ENCODE measurements at places on chromosomes 6 and 20.

GRCh38 chr20:6006603-6006949, 47.3 kb downstream of the LRRN4 start:
- peaks cover 32% of the 10 kb centered on the region for H3K4me1 ChIP-seq
- peaks cover 20% of the 10 kb centered on the region for H3K36me3 ChIP-seq
- H3K27me3 ChIP-seq: no peaks in the 10 kb centered on the region

DNA sequence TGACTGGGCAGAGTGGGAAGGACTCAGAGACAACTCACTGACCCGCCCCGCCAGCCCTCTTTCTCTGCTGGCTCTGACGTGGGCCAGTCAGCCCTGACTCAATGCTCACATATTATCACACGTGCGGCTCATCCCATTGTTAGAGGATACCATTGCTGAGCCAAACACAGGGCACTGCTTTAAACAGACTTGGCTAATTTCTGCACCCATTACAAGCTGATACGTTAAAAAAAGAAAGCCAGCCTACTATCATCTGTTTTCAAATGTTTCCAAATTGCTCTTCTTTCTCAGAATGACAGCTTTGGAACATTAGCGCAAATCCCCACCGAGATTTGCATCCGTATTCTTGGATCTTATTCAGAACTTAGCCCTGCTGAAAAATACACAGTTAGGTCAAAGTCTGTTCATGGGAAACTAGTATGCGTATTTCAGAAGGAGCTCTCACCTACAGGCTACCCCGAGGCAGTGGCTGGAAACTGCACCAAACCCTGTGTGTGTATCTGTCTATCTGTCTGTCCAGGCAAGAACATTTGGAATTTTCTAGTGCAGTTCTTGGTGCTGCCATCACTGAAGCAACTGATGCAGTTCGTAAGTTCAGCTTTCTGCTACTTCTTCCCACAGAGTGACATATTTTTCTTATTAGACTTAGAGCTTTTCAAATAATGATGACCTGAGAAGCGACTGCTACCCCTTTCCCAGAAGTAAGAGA, 32.8 kb downstream of the RAMACL start:
- H3K27ac ChIP-seq: peak overlapping the region; percentile 54
- no peaks in the 10 kb centered on the region for H3K36me3 ChIP-seq
- no peaks in the 10 kb centered on the region for H3K27me3 ChIP-seq

- no peaks in the 10 kb centered on the region for H3K4me1 ChIP-seq
- H3K36me3 ChIP-seq: no peaks in the 10 kb centered on the region
- DNase-seq: no peak
- peaks cover 22% of the 10 kb centered on the region for H3K27me3 ChIP-seq
- no peak overlapping the region for H3K27ac ChIP-seq
These were observed 1.9 kb downstream of the PTK7 start for GRCh38 chr6:43077981-43078511.

DNA sequence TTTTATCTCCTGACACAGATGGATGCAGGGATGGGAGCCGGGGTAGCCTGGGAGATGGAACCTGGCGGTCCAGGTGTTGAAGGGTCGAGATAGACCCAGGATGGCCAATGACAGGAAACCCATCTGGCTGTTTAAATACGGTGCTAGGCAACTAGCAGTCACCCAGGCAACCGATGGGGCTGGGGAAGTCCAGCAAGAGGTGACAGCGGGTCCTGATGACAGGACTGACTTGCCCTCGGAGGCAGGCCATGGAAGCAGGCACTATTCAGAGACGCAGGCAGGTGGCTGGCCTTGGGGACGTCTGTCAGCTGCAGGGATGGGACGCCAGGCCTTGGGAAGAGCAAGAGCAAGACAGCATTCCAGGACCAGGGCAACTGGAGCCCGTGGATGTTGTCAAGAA, 135.4 kb upstream of the RALGAPA2 start:
- H3K4me1 ChIP-seq: no peaks in the 10 kb centered on the region
- H3K27ac ChIP-seq: no peak overlapping the region
- H3K27me3 ChIP-seq: no peaks in the 10 kb centered on the region
- DNase-seq: no peak

DNA sequence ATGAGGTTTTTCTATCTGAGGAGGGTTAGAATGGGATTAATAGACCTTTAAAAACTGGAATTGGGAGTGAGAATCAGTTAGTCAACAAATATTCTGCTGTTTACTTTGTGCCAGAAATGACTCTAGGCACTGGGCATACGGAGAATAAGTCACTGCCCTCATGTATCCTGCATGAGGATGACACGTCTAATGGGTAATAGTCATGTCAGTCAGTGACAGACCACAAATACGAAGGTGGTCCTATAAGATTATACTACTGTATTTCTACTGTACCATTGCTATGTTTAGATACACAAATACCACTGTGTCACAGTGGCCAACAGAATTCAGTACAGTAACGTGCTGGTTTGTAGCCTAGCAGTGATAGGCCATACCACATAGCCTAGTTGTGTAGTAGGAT, 30.7 kb downstream of the ZFAND3 start:
- no peaks in the 10 kb centered on the region for H3K36me3 ChIP-seq
- no peak for DNase-seq
- no peak overlapping the region for H3K27ac ChIP-seq
- H3K27me3 ChIP-seq: no peaks in the 10 kb centered on the region

DNA sequence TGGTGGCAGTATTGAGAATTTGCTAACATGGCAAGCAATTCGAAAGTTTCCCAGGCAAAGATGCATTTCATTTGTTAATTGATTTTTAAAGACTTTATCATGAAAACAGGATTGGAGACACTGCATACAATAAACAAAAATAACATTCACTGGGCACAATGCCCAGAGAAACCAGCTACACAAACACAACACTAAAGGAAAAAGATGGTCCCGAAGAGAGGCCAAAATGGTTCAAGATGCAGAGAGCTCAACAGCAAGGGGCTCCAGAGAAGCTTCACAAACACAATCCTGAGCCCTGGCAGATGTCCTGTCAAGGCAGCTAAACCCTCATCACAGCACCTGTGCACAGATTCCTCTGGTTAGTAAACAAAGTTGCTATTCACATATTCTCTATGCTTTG, 79.3 kb downstream of the INSM1 start:
- H3K4me1 ChIP-seq: peaks cover 13% of the 10 kb centered on the region
- H3K36me3 ChIP-seq: no peaks in the 10 kb centered on the region
- H3K27ac ChIP-seq: no peak overlapping the region
- no peak overlapping the region for H3K4me3 ChIP-seq

DNA sequence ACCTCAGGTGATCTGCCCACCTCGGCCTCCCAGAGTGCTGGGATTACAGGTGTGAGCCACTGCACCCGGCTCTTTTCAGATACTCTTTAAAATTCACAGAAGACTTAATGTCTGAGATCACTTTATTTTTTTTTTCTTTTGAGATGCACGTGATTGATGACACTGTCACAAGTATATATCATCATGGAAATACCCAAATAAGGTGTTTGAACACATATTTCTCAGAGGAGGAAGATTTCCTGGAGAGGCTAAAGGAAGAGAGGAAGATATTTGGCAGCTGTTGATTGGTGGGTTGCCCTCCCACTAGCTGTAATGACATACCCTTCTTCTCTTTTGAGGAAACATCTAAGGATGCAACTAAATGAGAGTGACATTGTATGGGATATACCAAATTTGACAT, 225.9 kb upstream of the CITED2 start:
- H3K36me3 ChIP-seq: no peaks in the 10 kb centered on the region
- H3K27ac ChIP-seq: no peak overlapping the region
- H3K4me3 ChIP-seq: no peak overlapping the region

DNA sequence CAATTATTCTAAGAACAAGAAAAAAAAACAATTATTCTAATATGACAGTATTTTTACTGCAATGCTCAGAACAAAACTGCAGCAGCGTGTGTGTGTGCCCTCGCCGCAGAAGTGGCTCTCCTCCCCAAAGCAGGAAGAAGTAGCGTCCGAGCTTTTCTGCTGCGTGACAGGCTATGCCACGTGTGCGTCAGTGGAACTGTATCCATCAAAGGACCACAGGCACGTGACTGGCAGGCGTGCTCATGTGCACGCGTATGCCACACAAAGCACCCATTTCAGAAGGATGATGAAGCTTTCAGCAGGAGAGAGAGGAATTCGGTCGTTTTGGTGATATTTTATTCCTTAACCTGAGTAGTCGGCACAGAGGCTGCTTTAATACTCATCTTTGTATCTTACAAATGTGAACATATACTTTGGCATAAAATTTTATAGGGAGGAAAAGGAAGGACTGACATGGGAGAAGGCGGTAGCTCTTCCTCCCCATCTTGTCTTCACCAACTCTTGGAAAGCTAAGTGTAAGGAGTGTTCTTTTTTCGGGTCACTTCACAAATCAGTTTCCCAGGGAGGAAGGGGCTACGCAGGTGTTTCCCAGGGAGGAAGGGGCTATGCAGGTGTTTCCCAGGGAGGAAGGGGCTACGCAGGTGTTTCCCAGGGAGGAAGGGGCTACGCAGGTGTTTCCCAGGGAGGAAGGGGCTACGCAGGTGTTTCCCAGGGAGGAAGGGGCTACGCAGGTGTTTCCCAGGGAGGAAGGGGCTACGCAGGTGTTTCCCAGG, 3.4 kb downstream of the TCFL5 start:
- no peaks in the 10 kb centered on the region for H3K27me3 ChIP-seq
- no peak for DNase-seq
- peaks cover 21% of the 10 kb centered on the region for H3K4me1 ChIP-seq
- H3K27ac ChIP-seq: no peak overlapping the region

DNA sequence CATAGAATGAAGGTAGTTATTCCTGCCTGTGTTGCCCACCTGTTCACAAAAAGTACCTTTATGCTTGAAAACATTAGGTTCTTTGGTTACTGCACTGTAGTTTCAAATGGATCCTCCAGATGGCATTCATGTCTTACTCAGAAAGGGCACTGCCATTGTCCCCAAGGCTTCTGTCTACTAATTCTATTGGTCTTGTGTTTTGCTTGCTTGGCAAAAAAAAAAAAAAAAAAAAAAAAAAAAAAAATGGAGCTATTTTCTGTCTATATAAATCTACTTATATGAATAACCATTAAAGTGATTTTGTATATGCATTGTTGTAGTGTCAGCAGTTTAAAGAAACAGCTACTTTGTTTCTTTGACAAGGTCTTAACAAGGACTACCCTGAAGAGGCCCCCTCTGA, 12.7 kb upstream of the EFHC1 start:
- no peaks in the 10 kb centered on the region for H3K27me3 ChIP-seq
- no peaks in the 10 kb centered on the region for H3K36me3 ChIP-seq
- no peaks in the 10 kb centered on the region for H3K4me1 ChIP-seq

- H3K27me3 ChIP-seq: no peaks in the 10 kb centered on the region
- no peak overlapping the region for H3K27ac ChIP-seq
- H3K4me3 ChIP-seq: no peak overlapping the region
- H3K4me1 ChIP-seq: no peaks in the 10 kb centered on the region
- DNase-seq: no peak
These were observed 86.0 kb upstream of the SLC2A12 start for GRCh38 chr6:134138226-134138975.

- no peaks in the 10 kb centered on the region for H3K36me3 ChIP-seq
- DNase-seq: peak; percentile 41
- peak overlapping the region; percentile 72 for H3K4me3 ChIP-seq
- peaks cover 53% of the 10 kb centered on the region for H3K4me1 ChIP-seq
These were observed 1.1 kb downstream of the ID1 start for GRCh38 chr20:31605902-31606803.

DNA sequence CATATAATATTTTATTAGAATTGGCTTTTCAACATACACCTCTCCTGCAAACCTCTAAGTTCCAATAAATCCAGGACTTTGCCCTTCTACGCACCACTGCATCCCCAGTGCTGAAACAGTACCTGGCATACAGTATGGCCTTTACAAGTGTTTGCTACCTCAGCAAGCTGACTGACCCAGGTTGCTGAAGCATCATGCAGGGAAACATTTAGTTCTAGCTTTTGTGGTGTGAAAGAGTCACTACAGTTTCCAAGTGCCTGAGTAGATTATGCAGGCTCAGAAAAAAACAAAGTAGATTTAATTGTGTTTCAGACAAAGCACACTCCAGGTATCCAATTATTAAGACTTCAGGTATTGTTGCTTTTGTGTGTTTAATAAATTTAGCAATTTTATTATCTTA, 614.2 kb upstream of the NRSN1 start:
- no peak overlapping the region for H3K4me3 ChIP-seq
- DNase-seq: no peak
- H3K27ac ChIP-seq: no peak overlapping the region

- no peak overlapping the region for H3K4me3 ChIP-seq
- H3K27ac ChIP-seq: no peak overlapping the region
- H3K27me3 ChIP-seq: no peaks in the 10 kb centered on the region
- H3K4me1 ChIP-seq: no peaks in the 10 kb centered on the region
- no peak for DNase-seq
- H3K36me3 ChIP-seq: no peaks in the 10 kb centered on the region
These were observed 143.5 kb upstream of the MARCKS start for GRCh38 chr6:113713665-113714064.

DNA sequence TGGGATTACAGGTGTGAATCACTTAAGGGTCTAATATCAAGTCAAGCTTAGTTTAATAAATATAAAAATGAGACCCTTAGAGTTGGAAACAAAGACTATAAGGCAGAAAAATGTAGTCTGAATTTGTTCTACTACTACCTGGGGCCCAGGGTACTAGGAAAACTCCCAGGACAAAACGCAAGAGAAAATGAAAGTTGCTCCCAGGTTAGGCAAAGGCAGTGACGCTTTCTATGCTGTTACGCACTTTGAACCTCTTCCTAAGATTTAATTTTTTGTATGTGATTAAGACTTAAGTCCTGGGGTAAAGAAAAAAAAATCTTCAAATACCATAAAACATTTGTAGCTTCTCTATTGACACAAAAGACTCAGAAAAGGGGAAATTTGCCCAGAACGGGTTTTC, 17.3 kb downstream of the DSP start:
- H3K27me3 ChIP-seq: no peaks in the 10 kb centered on the region
- H3K4me1 ChIP-seq: no peaks in the 10 kb centered on the region
- H3K4me3 ChIP-seq: no peak overlapping the region
- DNase-seq: no peak
- H3K36me3 ChIP-seq: no peaks in the 10 kb centered on the region

- no peak overlapping the region for H3K4me3 ChIP-seq
- DNase-seq: no peak
- no peak overlapping the region for H3K27ac ChIP-seq
- H3K36me3 ChIP-seq: no peaks in the 10 kb centered on the region
- H3K27me3 ChIP-seq: no peaks in the 10 kb centered on the region
These were observed 99.3 kb downstream of the LRRC1 start for GRCh38 chr6:53894091-53894490.

- H3K4me3 ChIP-seq: no peak overlapping the region
- H3K36me3 ChIP-seq: no peaks in the 10 kb centered on the region
- H3K4me1 ChIP-seq: peaks cover 85% of the 10 kb centered on the region
- peak overlapping the region; percentile 61 for H3K27ac ChIP-seq
- DNase-seq: peak; percentile 76
- H3K27me3 ChIP-seq: no peaks in the 10 kb centered on the region
These were observed 35.8 kb downstream of the LAMA4 start for GRCh38 chr6:112218563-112218962.

- no peak overlapping the region for H3K4me3 ChIP-seq
- no peak overlapping the region for H3K27ac ChIP-seq
- DNase-seq: no peak
- H3K36me3 ChIP-seq: no peaks in the 10 kb centered on the region
These were observed 50.6 kb upstream of the CCDC167 start for GRCh38 chr6:37550191-37550831.

- H3K4me1 ChIP-seq: no peaks in the 10 kb centered on the region
- no peaks in the 10 kb centered on the region for H3K36me3 ChIP-seq
- DNase-seq: no peak
- no peak overlapping the region for H3K4me3 ChIP-seq
- no peak overlapping the region for H3K27ac ChIP-seq
- peaks cover 10% of the 10 kb centered on the region for H3K27me3 ChIP-seq
These were observed 154.9 kb downstream of the FOXA2 start for GRCh38 chr20:22429175-22430153.

GRCh38 chr6:29875257-29875656, 47.6 kb downstream of the HLA-G start:
- DNase-seq: no peak
- no peak overlapping the region for H3K4me3 ChIP-seq
- H3K27me3 ChIP-seq: no peaks in the 10 kb centered on the region
- no peaks in the 10 kb centered on the region for H3K36me3 ChIP-seq
- no peak overlapping the region for H3K27ac ChIP-seq
